ENCODE measurements at places on chromosomes 16 and 17.
A peak's percentile ranks its signal among the peaks of the same experiment; 100 is the strongest.

DNA sequence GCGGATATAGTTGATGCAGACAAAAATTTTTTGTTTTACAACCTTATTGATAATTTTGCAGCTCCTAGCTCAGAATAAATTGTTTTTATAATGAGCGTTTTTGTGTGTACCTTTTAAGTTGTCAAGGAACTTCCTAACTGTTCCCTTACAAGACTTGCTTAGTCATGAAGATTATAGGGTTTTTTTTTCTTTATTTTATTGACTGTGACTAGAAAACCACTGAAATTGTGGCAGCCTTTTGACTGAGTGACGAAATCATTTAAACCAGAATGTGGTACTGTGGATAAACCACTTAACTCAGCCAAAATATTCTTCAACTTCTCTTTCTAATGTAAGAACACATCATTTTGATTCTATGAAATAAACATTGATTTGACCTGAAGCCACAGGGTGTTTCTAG is 40.8 kb upstream of the VPS4A start:
- DNase-seq: no peak

DNA sequence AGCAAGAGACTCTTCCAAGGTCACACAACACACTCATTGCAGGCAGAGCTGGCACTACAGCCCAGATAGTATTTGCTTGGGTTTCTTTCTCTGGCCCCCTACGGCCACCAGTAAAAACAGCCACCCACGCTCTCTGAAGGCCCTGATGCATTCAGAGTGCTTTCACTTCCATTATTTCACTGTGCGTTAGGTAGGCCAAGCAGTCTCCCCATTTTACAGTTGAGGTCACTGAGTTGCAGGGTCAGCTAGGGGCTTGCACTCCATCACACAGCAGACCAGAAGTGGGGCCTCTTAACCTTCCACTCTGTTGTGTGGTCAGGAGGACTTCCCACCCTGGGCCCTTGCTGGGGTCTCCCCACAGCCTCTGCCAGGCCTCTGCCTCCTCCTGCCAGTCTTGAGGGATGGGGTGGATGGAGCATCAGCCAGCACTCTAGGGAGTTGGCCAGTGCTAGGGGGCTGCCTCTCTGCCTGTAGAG is 2.5 kb downstream of the TBX21 start:
- no peak for DNase-seq

DNA sequence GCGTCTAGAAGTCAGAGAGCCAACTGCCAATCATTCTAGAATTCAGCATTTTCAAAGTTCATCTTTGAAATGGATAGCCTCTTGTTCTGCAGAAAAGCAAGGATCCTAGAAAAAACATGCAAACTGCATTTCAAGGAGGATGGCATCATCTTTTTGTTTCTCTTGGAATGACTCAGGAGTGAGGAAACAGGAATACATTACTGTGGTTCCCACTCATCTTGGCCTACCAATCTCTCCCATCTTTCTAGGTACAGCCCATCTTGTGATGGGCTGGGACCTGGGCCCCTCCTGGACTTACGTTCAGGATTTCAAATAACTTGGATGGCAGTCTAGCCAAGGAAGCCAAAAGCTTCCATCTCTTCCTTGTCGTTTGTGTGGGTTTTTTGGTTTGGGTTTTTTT is 363.4 kb downstream of the CDH13 start:
- no peak for DNase-seq

DNA sequence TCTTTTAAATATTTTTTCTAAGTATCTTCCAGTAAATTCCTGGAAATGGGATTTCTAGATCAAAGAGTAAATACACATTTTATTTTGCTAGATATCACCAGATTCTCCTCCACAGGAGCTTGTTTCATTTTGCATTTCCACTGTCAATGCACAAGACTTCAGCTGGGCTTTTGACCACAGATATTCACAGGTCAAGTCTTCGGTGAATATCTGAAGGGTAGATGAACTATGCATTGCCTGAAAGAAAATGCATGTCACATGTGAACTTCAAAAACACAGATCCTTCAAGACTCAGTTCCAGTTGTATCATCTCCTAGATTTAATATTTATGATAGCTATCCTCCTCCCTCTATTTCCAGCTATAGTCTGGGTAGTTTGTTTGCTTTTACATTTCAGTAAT is 963.6 kb upstream of the GOT2 start:
- no peak for DNase-seq

- no peak for DNase-seq
These were observed 93.4 kb upstream of the TMEM132E start for GRCh38 chr17:34485999-34486398.

GRCh38 chr17:76314392-76315227 is 6.5 kb upstream of the QRICH2 start:
- no peak for DNase-seq

DNA sequence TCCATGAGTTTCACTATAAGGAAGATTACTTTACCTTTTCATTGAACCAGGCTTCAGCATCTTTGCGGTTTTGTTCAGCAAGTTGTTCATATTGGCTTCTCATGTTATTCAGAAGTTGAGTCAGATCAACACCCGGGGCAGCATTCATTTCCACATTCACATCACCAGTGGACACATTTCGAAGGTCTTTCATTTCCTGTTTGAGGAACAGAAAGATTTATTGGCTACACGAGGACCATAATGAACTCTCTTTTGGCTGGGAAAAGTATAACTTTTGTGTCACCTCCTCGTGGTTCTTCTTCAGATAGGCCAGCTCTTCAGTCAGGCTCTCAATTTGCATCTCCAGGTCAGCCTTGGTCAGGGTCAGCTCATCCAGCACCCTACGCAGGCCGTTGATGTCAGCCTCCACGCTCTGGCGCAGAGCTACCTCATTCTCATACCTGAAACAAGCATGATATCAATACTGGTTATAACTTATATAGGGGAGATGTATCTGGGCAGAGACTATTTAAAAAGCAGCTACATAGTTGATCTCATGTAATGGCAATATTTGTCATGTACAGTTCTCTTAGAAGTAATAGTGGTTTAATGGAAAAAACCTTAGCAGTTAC is 2.1 kb downstream of the KRT10 start:
- DNase-seq: no peak

GRCh38 chr16:54284319-54284930 is 2.2 kb downstream of the IRX3 start:
- DNase-seq: no peak

GRCh38 chr16:23516366-23517137 is 6.3 kb upstream of the GGA2 start:
- DNase-seq: no peak

- DNase-seq: no peak
These were observed 174.2 kb downstream of the TANC2 start for GRCh38 chr17:63140255-63140654.

GRCh38 chr17:33433581-33433980 is 140.5 kb upstream of the ASIC2 start:
- DNase-seq: no peak

- no peak for DNase-seq
These were observed 504.2 kb upstream of the PSMD7 start for GRCh38 chr16:73792199-73793020.

GRCh38 chr16:86396901-86397311 is 113.4 kb upstream of the FOXF1 start:
- no peak for DNase-seq

GRCh38 chr16:7602291-7602950 is 269.8 kb downstream of the RBFOX1 start:
- DNase-seq: no peak

DNA sequence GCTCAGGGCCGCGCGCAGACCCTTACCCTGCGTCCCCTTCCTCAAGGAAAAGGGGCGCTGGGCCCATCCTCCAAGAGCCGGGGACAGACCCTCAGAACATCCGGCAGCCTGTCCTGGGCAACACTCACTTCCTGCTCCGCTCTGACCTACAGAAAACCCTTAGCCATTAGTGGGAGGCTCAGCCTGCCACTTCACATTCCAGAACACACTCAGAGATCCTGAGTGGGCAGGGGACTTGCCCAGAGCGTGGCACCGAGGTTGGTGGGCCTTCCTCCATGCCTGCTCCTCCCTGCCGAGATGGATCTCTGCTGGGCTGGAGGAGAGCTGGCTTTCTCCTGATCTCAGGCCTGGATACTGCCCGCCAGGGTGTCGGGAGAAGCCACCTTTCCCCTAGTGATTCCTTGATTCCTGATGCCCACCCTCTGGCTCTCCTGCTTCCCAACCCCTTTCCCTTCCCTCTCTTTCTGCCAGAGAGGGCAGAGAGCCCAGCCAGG is 1.5 kb downstream of the SCARF1 start:
- DNase-seq: no peak

DNA sequence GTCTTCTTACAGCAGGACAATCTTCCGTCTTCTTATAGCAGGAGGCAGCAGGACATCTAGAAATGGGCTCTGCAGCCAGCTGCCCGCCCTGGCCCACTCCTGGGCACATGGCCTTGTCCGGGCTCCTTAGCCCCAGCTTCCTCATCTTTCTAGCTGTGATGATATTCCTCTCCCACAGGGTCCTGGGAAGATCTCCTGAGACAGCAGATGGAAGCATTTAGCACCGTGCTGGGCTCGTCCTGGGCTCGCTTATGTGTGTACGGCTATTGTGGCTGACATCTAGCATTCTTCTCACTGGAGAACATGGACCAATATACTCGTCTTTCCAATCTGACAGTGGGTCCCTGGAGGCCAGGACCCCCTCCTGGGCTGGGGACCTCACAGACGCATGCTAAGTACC is 48.5 kb downstream of the TIMM22 start:
- DNase-seq: no peak

DNA sequence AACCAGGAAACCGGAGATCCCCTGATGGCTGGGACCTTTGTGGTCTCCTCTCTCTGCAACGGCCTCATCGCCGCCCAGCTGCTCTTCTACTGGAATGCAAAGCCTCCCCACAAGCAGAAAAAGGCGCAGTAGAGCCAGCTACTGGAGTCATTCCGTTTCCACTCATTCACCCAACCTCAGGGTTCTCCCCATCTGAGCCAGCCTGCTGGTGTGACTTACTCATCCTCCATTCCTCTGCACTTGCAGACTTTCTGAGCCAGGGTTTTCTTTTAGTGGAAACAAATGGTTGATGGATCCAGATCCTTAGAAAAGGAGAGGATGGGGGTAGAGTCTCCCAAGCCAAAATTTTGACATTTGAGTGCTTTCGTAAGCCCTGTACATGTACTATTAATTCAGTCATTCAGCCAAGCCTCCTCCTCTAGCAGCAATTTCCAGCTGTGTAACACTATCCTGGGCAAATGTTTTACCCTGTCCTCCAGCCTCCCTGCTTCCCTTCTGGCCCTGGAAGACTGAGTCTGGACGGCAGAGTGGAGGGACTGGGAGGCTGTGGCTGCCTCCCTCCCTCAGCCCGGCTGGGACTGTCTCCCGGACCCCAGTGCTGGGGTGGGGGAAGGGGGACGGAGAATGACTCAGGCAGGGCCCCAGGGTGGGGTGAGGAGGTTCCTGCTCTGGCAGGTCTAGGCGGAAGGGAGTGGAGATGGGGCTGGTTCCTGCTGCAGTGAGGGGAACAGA is 2.3 kb downstream of the SOX15 start:
- DNase-seq: no peak

DNA sequence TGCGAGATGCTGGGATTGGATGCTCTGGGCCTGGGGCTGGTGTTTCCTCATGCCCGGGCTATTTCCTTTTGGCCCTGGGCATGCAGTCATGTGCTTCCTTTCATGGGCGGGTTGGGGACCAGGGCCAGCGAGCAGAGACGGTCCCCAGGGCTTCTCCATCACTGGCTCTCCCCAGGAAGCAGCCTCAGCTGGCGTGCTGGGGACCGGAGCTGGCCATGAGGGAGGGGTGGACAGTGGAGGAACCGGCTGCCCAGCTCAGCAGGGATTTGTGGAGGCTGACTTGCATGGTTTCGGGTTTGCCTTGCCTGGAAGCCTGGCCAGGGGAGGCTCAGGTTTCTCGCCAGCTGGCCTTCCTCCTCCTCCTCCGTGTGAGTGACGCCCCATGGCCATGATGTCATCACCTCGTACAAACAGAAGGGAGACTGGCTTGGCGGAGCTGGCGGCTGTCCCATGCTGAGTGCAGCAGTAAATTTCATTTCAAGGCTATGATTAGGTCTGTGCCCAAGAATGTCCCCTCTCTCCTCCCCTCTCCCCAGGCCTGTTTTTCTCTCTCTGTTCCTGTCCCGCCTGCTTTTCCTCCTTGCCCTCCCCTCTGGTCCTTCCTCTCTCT is 8.9 kb upstream of the TIMP2 start:
- peak; percentile 43 for DNase-seq

Measured in cerebellar nuclear complex (tissue), 1 donor.